ENCODE measurements at places on chromosomes 7 and 10. TPM values are rescaled to one million over a fixed set of nuclear protein-coding genes. Genes with fewer than 3 reads are reported as not detected.
A peak's percentile ranks its signal among the peaks of the same experiment; 100 is the strongest.

- no peak for DNase-seq
Measured at GRCh38 chr7:51034521-51035264, 252.0 kb upstream of the GRB10 start.

The FFAR4 gene
- 0.78 TPM for polyA plus RNA-seq

- no peak for DNase-seq
Measured at GRCh38 chr10:43816351-43817321, 168.0 kb upstream of the ZNF32 start.

GRCh38 chr10:48603421-48604038 lies 1.3 kb downstream of the ARHGAP22 start:
- no peak for DNase-seq

DNA sequence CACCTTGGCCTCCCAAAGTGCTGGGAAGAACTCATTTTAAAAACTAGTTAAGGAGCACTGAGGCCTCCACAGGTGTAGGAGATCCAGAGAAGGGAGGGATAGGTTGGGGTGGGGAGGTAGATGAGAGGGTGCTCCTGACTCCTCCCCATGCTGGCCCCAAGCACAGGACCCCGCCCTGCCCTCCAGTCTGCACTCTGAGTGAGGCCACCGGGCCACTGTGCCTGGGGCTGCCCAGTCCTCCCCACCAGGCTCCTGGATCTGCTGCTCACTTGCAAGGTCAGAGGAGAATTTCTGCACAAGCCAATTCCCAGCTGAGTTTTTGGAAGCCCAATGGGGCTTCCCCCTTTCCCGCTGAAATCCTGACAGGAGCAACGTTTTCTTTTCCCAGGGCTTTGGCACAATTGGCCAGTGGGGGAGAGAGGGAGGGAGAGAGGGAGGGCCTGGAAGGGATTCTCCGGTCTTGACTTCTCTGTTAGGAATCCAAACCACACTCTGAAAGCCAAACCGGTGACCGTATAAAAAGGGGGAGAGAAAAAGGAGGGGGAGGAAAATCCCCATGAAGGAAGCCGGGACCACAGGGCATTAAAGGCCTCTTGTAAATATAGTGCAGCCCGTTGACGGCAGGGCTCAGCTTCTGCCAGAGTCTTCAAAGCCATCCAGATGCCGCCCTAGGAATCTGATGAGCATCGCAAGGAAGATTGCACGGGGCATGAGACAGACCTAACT lies 116.2 kb downstream of the SH3PXD2A start:
- DNase-seq = peak; percentile 13

DNA sequence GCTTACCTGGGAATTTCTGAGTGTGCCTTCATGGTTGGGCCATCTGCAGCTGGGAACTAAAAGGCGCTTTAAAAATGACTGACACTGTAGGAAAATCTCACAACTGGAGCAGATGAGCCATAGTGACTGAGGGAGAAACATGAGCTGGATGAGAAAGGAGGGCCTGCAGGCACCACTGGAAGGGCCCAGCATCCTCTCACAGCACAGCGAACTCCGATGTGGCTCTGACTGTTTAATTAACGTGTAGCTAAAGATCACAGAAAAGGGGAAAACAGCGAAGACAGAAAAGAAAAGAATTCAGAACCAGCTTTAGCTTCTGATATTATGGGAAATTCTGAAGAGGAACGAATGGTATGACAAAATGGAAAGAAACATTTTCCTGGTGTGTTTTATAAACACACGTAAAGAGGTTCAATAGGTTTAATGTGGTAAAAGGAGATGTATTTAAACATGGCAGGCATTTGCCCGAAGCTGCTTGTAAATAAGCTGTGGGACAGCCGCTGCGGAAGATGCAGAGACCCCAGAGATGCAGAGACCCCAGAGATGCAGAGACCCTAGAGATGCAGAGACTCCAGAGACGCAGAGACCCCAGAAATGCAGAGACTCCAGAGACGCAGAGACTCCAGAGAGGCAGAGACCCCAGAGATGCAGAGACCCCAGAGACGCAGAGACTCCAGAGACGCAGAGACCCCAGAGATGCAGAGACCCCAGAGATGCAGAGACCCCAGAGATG lies 534.3 kb downstream of the PTPRN2 start:
- no peak for DNase-seq

The LIPA gene
- 73.1 TPM for polyA plus RNA-seq

- DNase-seq = no peak
Measured at GRCh38 chr7:11931307-11931706, 99.3 kb upstream of the THSD7A start.

DNA sequence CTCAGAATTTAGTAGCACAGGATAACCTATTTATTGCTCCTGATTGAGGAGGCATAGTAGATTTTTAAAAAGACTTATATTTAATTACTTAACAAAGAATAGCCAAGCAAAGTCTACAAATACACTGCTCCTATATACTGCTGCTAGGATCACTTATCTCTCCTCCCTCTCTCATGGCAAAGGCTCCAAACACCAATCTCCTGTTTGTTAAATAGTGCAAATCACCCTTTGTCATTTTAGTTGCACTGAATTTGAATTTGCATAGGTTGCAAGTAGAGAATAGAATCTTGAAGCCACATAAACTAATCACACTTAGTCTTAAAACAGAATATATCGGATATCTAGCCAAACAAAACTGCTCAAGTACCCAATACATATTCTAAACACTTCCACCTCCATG lies 219.1 kb upstream of the LRRN3 start:
- DNase-seq = no peak

DNA sequence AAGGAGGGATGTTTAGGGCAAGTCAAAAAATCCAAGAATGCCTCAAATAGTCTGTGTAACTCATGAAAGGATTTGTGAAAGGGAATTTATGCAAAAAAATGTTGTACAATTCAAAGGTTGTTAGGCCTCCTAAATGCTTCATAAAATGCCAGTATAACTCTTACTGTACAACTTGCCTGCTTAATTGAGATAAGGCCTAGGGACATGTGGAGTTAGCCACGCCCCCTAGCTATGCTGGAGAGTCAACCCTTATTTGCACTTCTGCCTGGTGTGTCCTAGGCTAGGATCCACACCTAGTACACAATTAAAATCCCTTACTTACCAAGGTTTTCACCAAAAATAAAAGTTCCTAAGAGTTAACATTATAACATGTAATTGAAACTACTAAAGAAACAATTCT lies 77.2 kb downstream of the ZNF680 start:
- DNase-seq = no peak

DNA sequence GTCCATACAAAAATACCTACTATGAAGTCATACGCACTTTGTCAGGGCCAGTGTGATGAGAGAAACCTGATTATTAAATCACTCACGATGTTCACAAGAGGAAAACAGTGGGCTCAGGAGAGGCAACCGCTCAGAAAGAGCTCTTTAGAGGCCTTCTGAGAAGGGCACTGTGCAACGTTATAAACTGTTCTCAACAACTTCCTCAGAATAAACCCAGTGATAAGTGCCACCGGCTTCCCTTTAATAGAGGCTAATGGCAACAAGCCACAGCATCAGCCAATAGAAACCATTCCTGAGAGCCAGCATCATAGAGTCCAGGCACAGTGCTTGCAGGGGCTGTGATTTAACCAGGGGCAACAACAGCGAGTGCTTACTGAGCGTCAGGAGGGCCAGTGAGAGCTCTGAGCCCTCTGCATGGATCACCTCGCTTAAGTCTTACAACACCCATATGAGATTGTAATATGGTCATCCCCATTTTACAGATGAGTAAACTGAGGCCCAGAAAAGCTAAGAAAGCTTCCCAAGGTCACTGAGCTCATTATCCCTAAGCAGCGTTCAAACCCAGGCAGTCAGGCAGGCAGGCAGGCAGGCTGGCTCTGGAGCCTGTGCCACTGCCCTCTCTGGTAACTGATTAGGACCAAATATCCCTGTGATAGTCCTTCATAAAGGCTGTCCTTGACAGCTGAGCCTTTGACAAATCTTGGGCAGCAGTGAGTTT lies 30.9 kb upstream of the ATXN7L1 start:
- peak; percentile 9 for DNase-seq

DNA sequence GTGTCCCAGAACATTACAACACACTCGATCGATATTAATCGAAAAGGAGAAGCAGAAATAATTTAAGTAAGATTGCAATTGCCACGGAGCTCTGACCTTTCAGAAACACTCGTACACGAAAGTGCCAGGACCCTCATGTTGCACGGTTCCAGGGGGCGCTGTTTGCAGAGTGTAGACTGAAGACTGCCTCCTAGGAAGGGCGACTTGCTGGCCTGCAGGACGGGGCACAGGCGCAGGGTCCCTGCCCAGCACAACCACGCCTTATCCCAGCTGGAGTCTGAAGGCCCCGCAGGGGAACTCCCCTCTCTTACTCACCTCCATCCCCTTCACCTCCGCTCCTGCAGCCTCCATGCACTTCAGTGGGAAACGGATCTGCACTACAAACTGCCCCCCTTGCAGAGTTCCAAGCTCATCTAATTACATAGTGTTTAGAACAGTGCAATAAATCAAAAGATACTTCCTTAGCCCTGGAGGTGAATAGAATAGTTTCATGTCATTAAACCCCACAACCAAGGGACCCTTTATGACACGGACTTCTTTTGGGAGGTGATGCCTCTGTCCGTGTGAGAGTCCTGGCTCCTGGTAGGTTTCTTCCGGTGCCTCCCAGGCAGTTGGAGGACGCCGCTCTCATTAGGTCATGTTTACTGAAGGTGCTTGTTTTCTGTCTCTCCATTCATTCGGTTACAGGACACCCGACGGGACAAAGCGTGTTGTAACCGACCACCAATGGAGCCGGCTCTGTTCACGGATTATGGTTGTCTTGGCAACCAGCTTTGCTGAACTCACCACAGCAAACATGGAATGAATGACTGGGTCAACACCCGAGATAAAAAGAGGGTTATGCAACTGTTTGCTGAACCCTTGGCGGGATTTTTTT lies 262.2 kb downstream of the BAMBI start:
- peak; percentile 89 for DNase-seq

DNA sequence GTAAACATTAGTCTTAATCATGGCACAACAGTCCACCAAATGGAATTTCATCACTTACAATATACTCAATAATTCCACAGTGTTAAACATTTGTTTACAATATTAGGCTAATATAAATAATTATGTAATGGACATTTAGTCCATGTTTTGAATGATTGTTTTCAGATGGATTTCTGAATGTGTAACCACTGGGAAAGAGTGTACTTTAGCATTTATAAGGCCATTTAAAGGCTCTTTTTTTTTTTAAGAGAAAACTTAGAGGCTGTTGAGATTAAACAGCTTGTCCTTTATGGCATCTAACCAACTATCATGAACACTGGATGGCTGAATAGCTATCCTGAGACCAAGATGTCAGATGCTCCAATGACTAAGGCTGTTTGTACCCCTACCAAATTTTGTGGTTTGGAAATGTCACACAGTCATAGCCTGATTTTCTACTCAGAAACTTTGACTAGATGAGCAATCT lies 248.3 kb upstream of the GLI3 start:
- DNase-seq = no peak

The GIMAP6 gene
- polyA plus RNA-seq = 5.8 TPM

DNA sequence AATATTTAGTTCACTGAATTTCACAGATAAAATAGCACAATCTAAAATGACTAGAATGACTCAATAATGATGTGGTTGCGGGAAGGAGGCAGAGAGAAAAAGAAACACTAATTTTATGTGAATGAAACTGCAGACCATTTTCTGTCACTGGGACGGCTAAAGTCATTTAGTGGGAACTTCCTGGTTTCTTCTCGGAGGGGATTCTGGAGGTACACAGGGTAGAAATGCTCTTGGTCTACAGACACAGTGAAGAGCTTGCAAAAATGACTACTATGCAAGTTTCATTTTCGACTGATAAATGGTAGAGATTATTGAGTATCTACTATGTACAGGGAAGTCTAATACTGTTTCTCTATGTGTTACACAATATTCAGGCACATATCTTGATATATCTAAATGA lies 63.5 kb upstream of the LRRN3 start:
- DNase-seq = no peak

- no peak for DNase-seq
Measured at GRCh38 chr7:25006276-25006675, 26.3 kb upstream of the OSBPL3 start.

- no peak for DNase-seq
Measured at GRCh38 chr7:64888901-64889685, 14.0 kb upstream of the ZNF273 start.

GRCh38 chr7:12674861-12675260 lies 12.6 kb upstream of the ARL4A start:
- DNase-seq = no peak

DNA sequence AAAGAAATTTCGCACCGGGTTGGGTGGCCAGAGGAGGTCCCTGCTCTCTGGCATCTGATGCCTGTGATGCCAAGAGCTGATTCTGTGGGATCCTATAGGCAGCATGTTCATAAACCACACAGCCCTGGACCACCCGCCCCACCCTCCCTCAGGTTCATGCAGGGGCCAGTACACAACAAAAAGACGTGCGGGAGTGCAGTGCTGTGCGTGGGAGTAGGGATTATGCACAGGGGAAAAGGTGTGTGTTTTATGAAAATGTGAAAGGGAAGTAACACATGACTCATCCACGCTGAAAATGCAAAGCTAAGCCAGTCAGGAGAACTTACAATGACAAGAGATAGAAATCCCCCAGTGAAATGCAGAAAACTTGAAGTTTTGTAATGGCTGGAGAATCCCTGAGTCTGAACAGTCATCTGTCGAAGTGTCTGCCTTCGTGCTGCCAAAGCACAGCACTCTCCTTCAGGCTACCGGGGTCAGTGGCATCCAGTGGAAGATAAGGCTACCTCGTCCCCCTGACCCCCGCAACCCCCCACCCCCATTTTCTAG lies 1.1 kb downstream of the KIAA1217 start:
- DNase-seq = no peak

GRCh38 chr7:69561266-69561960 lies 36.9 kb upstream of the AUTS2 start:
- no peak for DNase-seq

Data from brain (organoid and tissue), 16 donors.